WERI-Rb-1 (cell line): ENCODE measurements at places on chromosomes 7 and 10.

DNA sequence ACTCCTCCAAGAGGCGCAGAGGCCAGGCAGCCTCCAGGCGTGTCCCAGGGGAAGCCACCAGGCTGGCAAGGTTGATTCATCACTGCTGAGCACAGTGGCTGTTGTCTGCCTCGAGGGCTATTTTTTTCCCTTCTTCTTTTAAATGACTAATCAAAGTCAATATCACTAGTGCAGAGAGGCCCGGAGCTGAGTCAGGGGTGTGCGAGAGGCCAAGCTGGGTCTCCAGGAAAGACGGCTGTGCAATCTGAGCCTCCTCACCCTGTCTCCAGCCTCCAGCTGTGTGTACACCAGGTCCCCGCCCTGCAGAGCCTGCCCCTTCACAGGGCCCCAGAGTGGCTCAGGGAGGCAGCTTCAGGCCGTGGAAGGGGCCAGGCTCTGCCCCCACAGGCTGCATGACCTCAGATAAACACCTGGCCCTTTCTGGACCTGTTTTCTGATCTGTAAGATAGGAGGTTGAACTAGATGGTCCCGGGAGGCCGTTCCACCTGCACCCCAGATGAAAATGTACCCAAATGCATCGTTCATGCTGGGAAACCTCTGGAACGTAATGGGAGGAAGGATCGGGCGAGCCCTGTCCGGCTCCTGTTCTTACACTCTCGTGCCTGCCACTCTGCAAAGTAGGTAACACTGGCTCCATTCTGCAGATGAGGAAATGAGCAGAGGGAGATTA, 3.7 kb downstream of the STX1A start:
- DNase-seq: peak; percentile 56

DNA sequence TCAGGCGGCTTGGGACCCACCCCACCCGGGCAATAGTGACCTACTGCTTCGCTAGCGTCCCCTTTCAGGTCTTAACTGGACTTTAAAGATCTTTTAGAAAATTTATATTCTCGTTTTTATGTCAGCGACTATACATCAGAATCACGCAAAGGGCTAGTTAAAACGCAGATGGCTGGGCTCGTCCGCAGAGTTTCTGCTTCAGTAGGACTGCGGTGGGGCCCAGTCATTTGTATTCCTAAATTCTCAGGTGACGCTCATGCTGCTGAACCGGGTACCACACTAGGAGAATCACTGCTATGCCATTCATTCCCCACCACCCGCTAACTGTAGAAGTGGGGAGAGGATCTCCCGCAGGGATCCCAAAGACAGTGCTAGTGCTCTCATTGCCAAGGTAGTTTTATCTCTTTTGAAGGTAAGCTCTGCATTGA, 12.0 kb upstream of the SP8 start:
- no peak for DNase-seq

- DNase-seq: no peak
Measured at GRCh38 chr10:1602037-1602484, 135.3 kb downstream of the ADARB2 start.

GRCh38 chr10:68543004-68543918, 15.9 kb upstream of the SLC25A16 start:
- DNase-seq: no peak

- DNase-seq: peak; percentile 89
Measured at GRCh38 chr7:148906707-148907498, 22.8 kb upstream of the EZH2 start.

GRCh38 chr10:80415734-80416478, 7.6 kb downstream of the PRXL2A start:
- DNase-seq: no peak

DNA sequence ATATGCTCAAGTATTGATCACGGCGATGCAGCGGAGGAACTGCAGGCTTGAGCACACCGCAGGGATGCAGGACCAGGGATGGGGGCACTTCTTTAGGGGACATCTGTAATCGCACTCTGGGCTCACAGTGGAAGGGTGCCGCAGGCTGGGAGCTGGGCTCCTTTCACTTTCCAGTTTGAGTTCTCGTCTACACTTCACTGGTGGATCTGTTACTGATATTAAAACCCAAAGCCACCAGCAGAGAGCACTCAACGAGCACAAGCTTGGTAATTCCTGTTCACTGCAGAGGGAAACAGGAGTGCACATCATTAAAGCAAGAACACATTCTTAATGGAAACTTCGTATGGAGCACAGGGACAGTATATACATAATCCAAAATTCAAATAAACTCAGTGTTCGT, 91.3 kb downstream of the PARD3 start:
- DNase-seq: peak; percentile 19

- DNase-seq: peak; percentile 78
Measured at GRCh38 chr10:59362144-59362958, at the start of gene FAM13C. Gene FAM13C (minus strand): TSS chr10:59362549. CDS start chr10:59362460, 89 bp downstream.

- DNase-seq: no peak
Measured at GRCh38 chr7:18889436-18889835, 228.0 kb downstream of the TWIST1 start.

DNA sequence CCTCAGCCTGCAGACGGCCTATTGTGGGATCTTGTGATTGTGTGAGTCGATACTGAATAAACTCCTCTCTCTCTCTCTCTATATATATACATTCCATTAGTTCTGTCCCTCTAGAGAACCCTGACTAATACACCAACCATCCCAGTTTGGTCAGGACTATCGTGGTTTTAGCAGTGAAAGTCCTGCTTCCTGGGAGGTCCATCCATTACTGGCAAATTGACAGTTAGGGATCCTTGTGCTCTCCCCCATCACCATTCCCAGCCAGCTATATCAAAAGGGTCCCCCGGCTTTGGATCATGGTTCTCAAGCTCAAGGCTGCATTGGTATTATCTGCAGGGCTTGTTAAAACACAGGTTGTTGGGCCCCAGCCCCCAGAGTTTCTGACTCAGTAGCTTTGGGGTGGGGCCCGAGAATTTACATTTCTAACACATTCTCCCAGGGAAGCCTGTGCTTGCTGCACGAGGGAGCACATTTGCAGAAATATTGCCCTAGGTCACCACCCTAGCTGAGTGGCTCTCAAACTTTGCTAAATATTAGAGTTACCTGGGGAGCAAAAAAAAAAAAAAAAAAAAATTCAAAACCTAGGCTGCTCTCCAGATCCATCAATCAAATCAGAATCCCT, 899.1 kb upstream of the AUTS2 start:
- DNase-seq: no peak

- DNase-seq: no peak
Measured at GRCh38 chr10:80344276-80344675, 12.3 kb downstream of the DYDC1 start.

DNA sequence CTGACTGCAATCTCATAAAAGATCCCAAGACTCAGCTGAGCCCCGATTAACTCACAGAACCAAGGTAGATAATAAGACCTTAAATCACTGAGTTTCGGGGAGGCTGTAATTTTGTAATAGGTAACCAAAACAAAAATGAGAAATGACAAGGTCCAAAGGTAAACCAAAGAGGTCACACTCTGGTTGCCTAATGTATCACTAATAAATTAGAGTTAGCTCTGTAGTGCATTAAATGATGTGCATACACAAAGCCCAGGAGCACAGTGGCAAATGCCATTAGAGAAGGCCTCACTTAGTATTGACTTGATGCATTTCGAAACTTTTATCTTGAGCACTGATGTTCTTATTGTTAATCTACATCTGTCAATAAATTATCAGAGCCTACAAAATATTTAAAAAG, 237.7 kb upstream of the CCDC6 start:
- no peak for DNase-seq

DNA sequence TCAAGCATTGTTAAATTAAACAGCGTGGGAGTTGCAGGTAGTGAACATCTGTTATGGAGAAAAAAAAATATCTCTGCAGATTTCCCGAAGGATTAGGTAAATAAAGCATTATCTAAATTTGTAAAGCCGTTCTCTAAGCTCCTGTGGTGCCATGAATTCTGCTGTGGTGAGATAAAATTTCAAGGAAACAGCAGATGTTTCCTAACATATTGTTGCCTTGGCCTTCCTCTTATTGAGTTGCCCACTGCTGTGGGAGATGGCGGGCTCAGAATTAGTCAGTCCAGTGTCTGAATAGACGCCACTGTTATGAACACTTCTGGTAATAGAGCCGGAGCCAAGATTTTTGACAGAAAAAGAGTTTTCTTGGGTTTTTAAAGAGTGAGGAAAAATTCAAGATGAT, 82.6 kb upstream of the ELMO1 start:
- no peak for DNase-seq

DNA sequence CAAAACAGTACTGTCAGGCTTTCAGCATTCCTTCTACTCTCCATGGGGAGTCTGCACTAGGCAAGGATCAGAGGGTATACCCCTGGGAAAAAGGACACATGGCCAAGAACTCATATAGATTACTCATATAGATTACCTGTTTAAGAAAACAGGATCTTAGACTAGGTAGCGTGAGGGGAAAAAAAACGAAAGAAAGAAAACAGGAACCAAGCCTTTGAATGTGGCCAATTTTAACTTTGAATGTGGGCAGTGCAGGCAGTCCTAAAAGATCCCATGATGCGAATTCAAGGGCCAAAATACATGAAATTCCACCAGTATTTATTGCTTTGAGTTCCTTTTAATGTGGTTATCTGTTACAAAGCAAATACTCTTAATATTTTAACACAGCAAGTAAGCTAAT, 108.6 kb upstream of the TAC1 start:
- no peak for DNase-seq

GRCh38 chr10:11448190-11448544, 163.3 kb downstream of the USP6NL start:
- no peak for DNase-seq

DNA sequence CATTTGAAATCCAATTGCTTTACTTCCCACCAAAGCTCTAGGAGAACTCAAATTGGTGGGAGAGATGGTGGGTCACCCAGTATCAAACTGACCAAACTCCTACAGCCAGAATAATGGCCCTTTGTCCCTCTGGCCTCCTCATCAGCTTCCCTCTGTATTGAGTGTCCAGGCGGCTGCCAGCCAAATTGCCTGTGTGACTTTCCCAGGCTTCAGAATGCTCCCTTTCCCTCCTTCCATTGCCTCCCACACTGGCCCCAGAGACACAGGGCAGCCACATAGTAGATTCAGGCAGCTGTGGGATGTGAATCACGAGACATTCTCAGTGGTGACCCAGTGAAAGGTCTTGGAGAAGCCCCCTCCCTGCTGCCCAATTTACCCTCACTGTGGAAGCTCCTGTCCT, 12.7 kb upstream of the VDAC2 start:
- no peak for DNase-seq

- no peak for DNase-seq
Measured at GRCh38 chr7:137619181-137619580, 227.6 kb downstream of the DGKI start.

- DNase-seq: no peak
Measured at GRCh38 chr10:44009891-44010632, 361.4 kb upstream of the ZNF32 start.

- DNase-seq: peak; percentile 81
Measured at GRCh38 chr10:126021833-126022500, 125.6 kb downstream of the FANK1 start.

GRCh38 chr10:121753726-121754476, 155.7 kb upstream of the FGFR2 start:
- no peak for DNase-seq

- no peak for DNase-seq
Measured at GRCh38 chr7:116582806-116583444, 58.1 kb downstream of the CAV1 start.

DNA sequence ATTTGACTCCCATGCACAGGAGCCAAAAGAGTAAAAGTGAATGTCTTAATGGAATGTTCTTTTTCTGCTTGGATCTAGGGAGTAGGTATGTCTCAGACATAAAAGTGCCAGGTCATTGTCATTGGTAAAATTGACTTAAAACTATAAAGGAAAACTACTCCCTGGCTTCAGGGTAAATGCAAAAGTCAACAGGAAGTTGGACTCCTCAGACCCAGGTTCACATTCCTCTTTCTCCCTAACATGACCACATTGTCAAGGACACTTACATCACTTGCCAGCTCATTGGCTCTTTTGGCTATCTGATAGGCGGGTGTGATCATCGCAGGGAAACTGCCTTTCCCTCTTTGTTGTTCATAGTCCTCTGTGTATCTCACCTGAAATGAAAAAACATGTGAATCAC, 13.7 kb downstream of the NRAP start:
- no peak for DNase-seq

GRCh38 chr7:108589874-108590273, 20.2 kb downstream of the DNAJB9 start:
- peak; percentile 23 for DNase-seq

- DNase-seq: no peak
Measured at GRCh38 chr10:21272643-21273399, 252.7 kb downstream of the SKIDA1 start.

DNA sequence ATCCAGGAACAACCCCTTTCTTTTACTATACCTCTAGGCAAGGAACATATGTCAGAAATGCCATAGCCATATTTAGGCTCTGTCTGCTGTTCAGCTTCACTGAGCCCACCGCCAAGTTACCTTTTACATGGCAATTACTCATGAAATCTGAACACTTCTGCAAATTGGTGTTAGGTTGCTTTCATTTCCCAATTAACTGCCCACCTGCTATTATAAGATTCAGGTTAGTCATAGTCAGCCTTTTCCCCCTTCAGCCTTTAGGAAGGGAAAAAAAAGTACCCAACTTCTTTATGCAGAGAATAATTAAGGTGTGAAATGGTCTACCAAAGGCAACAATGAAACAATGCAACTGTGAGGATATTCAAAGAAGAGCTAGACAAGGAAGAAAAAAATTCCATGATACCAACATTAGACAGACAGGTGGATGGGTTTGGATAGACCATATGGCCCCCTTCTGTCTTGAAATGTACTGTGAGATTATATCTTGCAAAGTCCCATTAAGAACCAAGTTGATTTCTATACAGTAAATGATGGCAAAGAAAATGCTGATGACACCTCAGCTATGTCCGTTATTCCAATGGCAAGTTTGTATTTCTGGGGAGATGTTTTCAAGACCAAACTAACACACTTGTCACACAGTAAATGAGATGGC, 442.1 kb upstream of the NRP1 start:
- DNase-seq: no peak

DNA sequence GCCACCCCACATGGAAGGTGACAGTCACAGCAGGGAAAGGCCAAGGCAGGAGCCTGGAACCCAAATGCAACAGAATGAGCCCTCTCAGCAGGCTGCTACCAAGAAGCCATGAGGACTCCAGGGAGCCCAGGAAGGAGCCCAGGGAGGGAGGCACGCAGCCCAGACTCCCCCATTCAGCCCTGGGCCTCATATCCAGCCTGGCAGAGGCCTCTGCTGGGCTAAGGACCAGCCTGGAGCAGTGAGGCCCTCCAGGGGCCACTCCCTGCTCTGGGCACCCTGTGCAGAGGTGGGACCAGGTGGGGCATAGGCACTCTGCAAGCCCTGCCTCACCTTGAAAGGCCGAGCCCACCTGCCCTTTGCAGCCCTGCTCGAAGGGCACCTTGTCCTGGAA, 25.8 kb upstream of the ZNF488 start:
- DNase-seq: no peak
